Mesangial cell (primary cell): ENCODE measurements at places on chromosomes 16 and 17. TPM values are rescaled to one million over a fixed set of nuclear protein-coding genes. Genes with fewer than 3 reads are reported as not detected.

Gene DLX3
- total RNA-seq = under 0.01 TPM in 1 of 2 replicates, not detected in the other

Gene SEZ6L2
- total RNA-seq = 13.0 and 66.6 TPM in 2 replicates

Gene CRISPLD2
- total RNA-seq = 132 and 270 TPM in 2 replicates

Gene HIC1
- total RNA-seq = 17.3 and 22.1 TPM in 2 replicates

Gene TBC1D3C
- 2.7 TPM in 1 of 2 replicates, not detected in the other for total RNA-seq
